Skeletal muscle cell (primary cell): ENCODE measurements at places on chromosomes 7 and 10.

DNA sequence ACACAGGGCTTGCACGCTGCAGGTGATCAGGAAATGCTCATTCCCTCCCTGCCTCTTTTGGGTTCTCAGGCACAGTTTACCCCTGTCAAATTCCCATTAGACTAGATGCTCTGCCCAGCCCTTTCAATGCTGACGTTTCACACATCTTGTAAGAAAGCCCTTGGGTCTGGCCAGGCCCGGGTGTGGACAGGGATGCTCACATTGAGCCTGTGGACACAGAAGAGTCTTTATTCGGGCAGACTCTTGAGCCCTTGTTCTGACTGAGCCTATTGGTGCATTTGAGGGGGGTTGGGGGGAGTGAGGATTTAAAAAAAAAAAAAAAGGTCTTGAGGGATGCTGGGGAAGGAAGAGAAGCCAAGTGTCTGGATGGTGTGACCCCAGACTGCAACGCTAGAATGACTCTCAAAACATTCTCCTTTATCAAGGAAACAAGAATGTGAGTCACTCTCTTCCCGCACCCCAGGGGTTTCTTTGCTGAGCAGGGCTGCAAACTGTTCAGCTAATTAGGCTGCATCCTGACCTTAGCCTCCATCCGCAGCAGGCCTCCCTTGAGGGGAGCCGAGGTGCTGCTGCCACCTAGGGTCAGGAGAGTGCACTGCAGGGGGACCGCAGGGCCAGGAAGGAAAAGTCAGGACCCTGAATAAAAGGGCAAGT, 53.6 kb upstream of the TMEM72 start:
- peak; percentile 39 for DNase-seq

DNA sequence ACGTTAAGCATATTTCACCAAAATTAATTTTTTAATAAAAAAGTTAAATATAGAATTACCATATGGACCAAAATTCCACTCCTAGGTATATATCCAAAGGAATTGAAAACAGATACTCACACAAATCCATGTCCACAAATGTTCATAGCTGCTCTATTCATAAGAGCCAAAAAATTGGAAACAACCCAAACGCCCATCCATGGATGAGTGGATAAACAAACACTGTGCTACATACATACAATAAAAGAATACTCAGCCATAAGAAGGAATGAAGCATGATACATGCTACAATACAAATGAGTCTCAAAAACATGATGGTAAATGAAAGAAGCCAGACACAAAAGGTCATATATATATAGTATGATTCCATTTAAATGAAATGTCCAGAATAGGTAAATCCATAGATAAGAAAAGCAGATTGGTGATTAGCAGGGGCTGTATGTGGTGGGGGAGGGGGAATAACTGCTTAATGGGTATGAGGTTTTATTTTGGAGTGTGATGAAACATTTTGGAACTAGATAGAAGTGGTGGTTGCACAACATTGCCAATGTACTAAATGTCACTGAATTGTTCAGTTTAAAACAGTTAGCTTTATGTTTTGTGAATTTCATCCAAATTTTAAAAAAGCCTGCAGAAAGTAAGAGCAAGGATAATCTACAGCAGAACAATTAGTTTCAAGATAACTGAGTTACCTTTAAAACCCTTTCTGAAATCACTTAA, 101.2 kb upstream of the EFCAB10 start:
- no peak for DNase-seq

- no peak for DNase-seq
Measured at GRCh38 chr7:51602376-51602775, 285.8 kb upstream of the COBL start.

DNA sequence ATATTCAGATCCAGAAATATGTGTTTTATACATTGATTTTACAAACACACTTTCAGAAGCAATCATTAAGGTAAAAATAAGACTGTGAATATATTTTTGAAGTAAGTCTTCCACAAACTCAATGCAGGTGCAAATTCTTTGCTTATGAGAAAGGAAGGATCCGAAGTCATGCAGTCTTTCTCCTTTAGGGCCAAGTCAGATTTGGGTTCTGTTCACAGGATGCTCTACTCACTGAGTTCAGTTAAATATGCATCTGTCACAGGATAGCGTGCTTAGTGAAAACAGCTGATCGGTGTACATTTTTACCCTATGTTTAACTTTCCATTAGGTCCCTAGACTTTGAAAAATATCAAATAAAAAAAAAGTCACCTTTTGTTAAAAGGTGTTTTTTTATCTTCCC, 608.5 kb downstream of the PHTF2 start:
- DNase-seq, result no peak

- no peak for DNase-seq
Measured at GRCh38 chr10:132198068-132198370, 11.3 kb downstream of the DPYSL4 start.

DNA sequence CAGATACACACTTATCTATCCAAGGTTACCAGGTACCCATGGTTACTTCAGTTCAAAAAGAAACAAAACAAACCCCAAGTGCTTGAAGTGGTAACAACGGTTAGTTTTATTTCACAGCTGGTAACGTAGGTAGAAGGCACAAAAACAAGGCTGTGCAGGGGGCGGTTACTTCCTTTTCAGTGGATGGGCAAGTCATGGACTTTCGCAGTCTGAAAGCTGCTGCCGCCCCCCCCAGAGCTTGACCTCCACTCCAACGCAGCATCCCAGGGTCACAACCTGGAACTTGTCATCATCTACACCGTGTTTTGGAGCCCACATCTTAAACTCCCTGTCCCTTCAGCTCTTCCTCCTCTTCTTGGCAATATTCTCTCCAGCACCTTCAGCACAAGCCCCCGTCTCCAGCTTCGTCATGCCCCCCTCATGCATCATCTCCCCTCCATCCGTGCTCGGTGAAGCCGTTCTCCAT, 181.2 kb upstream of the ITGB1 start:
- no peak for DNase-seq

DNA sequence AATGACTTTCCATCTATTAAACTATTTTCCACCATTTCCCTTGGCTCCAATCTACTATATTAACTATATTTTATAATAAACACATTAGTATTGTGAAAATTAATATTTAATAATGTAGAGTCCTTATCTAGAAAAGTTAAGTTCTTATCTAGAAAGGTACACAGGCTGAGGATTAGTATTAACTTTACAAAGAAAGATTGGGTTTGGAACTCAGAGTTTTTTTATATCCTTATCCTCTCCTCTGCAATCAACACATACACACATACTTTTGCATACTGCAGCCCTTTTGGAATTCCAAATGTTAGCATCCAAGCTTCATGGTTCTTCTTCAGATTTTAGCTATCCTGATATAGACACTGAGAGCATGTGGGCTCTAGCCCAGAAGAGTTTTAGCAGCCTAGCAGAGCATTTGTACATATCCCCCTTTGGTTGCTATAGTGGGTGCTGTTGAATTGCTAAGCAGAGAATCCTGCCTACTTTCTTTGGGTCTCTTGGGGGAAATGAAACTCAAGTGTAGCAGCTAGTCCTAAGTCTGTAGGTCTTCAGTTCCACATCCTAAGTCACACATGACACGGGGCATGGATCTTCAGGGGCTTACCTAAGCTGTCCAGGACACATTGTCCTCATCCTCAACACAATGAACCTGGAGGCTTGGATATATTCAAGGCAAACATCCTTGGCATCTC, 874.6 kb downstream of the LRMDA start:
- DNase-seq, result no peak

DNA sequence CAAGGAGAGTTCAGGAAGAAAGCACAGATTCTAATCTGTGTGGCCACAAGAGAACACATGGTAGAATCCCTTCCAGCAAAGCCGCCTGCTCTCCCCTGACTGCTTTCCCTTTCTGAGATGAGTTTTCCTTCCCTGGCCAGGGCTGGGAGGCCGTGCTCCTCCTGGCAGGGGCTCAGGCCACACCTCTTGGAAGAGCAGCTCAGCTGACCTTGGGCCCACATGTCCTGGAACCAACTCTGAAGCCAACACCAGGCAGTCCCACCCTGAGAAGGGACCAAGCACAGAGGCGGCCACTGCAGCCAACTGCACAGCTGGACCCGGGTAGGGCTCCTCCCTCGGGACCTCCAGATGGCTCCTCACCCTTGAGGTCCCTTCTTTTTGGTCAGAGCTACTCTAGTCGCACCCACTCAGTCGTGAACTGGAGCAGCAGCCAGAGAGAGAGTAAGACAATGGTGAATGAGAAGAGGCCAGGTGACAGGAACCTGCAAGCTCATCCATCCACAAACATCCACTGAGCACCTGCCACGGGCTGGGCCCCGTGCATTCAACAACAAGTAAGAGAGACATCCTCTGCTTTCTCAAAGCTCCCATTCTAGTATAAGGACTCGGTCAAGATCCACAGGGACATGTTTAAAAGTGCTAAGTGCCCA, 40.3 kb downstream of the FAM53B start:
- no peak for DNase-seq

GRCh38 chr10:130221456-130222375, 85.5 kb downstream of the GLRX3 start:
- DNase-seq, result no peak

- DNase-seq, result no peak
Measured at GRCh38 chr10:88744002-88744401, 15.8 kb upstream of the LIPN start.
